Left ventricle myocardium inferior (tissue), 1 donor: ENCODE measurements at places on chromosomes 2 and 18. TPM values are rescaled to one million over a fixed set of nuclear protein-coding genes. Genes with fewer than 3 reads are reported as not detected.

GRCh38 chr2:8096484-8096883 lies 585.4 kb upstream of the ID2 start:
- no peak for DNase-seq

DNA sequence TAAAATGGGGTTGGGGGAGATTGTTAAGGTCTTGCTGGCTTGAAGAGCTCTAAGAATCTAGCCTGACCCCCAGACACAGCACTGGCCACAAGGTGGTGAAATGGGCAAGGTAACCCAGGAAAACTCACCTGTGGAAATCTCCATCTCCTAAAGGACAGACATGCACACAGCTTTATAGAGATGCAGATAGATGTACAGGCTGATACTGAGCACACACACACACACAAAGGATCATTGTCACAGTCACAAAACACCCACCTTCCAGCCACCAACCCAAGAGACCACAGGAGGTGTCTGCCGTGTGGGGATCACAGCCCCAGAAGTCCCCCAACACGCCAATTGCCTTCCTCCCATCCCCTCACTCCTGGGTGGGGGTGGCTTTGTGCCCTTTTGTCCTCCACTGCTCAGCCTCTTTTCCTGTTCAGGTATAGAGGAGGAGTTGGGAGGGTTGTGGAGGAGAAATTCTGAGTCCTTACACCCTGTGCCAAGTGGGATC lies 3.2 kb upstream of the CYP26B1 start:
- peak; percentile 5 for DNase-seq

GRCh38 chr2:63580651-63581297 lies 7.5 kb downstream of the WDPCP start:
- DNase-seq: no peak

- no peak for DNase-seq
These were observed 249.7 kb downstream of the SP3 start for GRCh38 chr2:173715441-173715840.

DNA sequence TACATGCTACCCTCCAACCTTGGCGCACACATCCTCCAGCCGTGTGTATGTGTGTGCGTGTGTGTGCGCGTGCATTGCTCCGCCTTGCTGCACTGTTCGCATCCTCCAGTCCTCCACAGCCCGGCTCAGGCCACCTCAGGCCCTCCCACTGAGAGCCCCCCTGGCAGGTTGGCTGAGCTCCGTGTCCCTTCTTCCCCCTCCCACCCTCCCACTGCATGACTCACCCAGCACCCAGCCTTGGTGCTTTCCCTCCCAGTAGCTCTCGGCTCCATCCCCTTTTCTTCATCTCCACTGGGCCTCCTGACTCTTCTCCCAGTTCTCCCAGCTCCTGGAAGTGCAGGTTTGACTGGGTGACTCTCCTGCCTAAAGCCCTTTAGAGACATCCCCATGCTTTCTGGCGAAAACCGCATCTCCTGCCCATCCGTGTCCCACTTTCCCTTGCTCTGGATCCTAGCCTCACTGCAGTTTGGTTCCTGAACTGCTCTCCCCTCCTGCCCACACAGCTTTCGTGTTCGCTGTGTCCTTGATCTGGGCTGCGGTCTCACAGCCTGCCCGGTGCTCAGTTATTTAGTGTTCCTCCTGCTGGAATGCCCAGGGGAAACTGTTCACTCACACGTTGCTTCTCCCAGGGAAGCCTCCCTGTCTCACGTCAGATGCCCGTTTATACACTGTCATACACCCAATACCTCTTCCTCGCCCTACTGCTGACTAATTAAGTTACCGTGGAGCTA lies 4.9 kb downstream of the TMEM177 start:
- no peak for DNase-seq

DNA sequence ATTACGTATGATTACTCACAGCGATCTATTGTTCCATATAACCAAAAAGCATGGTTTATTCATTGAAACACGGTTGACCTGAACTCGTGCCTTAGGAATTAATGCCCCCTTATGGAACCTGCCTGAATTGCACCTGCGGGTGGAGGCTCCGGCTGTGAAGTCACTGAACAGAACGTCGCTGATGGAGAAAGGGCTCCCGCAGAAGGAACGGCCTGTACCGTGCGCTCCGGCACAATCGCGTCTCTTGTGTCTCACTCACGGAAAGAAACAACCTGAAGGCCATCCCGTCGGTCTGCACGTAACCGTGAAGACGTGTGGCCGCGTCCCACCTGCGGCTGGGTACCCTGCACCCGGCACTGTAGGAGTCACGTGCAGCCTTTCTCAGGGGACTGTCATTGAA lies 133.1 kb downstream of the NFATC1 start:
- peak; percentile 54 for DNase-seq

- DNase-seq: no peak
These were observed 38.0 kb downstream of the AKAIN1 start for GRCh38 chr18:5159080-5159479.

GRCh38 chr2:2808551-2809058 lies 477.5 kb upstream of the MYT1L start:
- no peak for DNase-seq

The VAMP5 gene
- total RNA-seq: 47.3 TPM

The ZC3H15 gene
- total RNA-seq: 30.5 TPM

The ATP8B1 gene
- 8.6 TPM for total RNA-seq

The DTYMK gene
- 10.6 TPM for total RNA-seq

The CYRIA gene
- 4.1 TPM for total RNA-seq

The SNORC gene
- 1.0 TPM for total RNA-seq

The CD8A gene
- 0.63 TPM for total RNA-seq
